ENCODE measurements at places on chromosomes 16 and 17. TPM values are rescaled to one million over a fixed set of nuclear protein-coding genes. Genes with fewer than 3 reads are reported as not detected.

DNA sequence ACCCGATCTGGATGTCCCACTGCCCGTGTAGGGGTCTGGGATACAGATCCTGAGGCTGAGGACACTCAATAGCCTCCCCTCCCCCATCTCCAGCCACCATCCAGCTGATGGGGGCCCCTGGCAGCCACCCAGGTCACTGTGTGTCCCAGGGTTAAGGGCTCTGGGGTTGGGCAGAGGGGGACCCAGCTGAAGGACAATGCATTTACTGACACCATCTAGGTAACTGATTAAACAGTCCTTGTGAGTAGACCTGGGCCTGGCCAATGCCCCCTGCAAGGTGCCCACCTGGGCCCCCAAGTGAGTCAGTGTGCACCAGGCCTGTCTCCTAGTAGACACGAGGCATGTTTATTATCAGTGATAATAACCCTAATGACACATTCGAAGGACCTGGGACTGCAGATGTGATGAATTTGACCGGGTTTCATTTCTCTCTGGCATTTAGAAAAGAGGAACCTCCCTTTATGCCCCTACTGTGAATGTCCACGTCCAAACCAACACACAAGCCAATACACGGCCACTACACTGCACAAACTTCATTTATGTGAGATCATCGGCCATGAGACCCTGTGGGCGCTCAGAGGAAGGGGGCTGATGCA is 261.9 kb upstream of the FOXF1 start:
- DNase-seq = no peak

Gene SLC5A11
- not detected for total RNA-seq

Gene KRT31
- total RNA-seq = not detected

Gene FOXO3B
- 5.1 TPM for total RNA-seq

- peak; percentile 67 for DNase-seq
Observed at GRCh38 chr17:7586673-7587419, 3.0 kb downstream of the SOX15 start.

- DNase-seq = no peak
Observed at GRCh38 chr16:88456356-88457292, 3.5 kb downstream of the ZFPM1 start.

GRCh38 chr17:28413804-28414203 is 7.8 kb upstream of the SLC46A1 start:
- no peak for DNase-seq

Measured in H7 (cell line).